ENCODE measurements at places on chromosomes 16 and 17. TPM values are rescaled to one million over a fixed set of nuclear protein-coding genes. Genes with fewer than 3 reads are reported as not detected.

Gene SPATA22
- not detected for total RNA-seq

Gene KCNH4
- total RNA-seq = not detected

Gene KCNG4
- not detected for total RNA-seq

Gene CCL5
- total RNA-seq = not detected
